ENCODE measurements at places on chromosomes 3 and 15.

- DNase-seq, result no peak
Observed at GRCh38 chr3:143339451-143339850, 219.9 kb downstream of the CHST2 start.

DNA sequence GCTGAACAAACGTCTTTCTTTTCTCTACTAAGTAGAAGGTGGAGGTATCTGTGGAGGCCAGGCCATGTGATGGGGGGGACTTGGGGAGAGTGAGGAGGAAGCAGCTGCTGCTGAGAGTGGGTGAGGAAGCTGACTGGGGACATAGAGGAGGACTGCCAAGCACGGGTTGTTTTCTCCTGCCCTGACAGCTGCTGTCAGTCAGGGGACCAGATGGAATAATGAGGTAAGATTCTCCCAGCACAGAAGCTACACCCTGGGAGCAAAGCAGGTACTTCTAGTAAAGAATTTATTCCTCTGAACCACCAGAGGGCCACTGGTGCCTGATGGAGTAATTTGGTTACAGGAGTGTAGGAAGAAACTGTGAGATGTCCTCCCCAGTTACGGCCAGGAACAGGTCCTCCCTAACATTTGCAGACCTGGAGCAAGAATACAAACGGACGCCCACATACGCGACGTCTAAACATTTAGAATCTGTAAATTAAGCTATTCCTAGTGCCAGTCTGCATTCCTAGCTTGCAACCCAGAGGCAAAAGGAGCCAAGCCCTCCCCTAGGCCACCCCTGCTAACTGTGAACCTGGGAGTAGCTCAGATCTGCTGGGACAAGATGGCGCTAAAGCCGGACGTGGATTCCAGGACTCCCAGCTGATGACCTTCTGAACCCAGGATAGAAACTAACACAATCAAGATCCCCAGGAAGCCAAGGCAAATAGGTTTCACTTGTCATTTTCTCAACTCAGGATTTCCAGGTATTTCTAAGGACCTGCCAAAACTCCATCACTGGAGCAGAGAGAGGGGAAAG is 14.8 kb downstream of the CRYGS start:
- no peak for DNase-seq

GRCh38 chr3:77370413-77370812 is 330.5 kb downstream of the ROBO2 start:
- no peak for DNase-seq

DNA sequence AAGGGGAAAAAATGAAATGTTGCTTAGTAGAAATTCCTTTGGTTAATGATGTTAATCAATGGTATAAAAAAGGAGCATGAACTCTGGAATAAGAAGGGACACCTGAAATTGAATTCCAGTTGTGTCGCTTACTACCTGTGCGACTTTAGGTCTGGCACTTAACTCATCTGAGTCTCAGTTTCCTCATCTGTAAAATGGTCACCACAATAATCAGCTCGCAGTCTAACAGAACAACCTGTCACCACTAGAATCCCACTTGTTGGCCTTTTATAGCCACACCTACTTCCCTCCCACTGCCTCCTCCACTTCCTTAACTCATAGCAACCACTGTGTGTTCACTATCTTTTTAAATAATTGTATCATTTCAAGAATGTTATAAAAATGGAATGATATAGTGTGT is 2.5 kb downstream of the PLAAT1 start:
- no peak for DNase-seq

- DNase-seq, result no peak
Observed at GRCh38 chr15:74213858-74214284, 11.3 kb upstream of the STRA6 start.

DNA sequence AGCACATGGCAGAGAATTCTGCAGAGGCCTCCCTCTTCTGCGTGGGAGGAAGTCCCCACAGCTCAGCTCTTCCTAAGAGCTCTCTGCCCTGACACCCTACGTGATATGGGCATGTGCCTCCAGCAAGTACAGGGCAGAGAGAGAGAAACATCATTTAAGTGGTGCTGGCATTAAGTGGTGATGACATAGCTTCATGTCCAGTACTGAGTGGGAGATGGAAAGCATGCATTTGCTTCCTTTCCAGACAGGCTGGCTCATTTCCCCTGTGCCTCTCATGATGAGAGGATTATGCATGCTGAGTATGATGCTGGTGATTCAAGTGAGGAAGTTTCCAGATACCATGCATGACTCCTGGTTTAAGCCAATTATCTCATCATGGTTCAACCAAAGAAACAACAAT is 26.9 kb downstream of the BFSP2 start:
- no peak for DNase-seq

GRCh38 chr3:182732232-182733015 is 60.9 kb upstream of the ATP11B start:
- DNase-seq, result no peak

DNA sequence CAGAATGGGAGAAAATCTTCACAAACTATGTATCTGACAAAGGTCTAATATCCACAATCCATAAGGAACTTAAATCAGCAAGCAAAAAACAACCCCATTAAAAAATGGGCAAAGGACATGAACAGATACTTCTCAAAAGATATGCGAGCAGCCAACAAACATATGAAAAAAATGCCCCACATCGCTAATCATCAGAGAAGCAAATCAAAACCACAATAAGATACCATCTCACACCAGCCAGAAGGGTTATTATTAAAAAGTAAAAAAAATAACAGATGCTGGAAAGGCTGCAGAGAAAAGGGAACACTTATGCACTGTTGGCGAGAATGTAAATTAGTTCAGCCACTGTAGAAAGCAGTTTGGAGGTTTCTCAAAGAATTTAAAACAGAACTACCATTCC is 80.2 kb upstream of the ATP11B start:
- DNase-seq, result no peak

- no peak for DNase-seq
Observed at GRCh38 chr15:34737477-34737876, 17.3 kb downstream of the GJD2 start.

GRCh38 chr15:75182187-75183131 is 19.2 kb upstream of the C15orf39 start:
- DNase-seq, result no peak

- DNase-seq, result no peak
Observed at GRCh38 chr15:44584162-44584749, 47.3 kb downstream of the EIF3J start.

DNA sequence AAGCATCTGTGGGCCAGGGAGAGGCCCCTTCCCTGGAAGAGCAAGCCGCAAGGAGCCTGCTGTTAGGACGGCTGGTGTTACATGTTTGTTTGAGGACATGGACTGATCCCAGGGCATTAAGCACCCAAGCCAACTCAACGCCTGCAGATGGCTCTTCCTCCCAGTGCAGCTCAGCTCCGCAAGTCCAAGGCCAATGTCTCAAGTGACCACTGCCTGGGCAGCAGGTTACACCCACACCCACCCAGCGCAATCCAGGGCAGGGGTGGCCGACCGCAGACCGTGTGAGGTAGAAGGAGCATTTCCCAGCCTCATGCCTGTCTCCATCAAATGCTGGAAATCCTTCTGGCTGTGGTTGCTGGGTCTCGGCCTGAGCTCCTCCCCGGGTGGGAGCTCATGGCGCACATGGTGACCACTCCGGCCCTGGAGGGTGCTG is 14.5 kb downstream of the GP5 start:
- DNase-seq, result no peak

DNA sequence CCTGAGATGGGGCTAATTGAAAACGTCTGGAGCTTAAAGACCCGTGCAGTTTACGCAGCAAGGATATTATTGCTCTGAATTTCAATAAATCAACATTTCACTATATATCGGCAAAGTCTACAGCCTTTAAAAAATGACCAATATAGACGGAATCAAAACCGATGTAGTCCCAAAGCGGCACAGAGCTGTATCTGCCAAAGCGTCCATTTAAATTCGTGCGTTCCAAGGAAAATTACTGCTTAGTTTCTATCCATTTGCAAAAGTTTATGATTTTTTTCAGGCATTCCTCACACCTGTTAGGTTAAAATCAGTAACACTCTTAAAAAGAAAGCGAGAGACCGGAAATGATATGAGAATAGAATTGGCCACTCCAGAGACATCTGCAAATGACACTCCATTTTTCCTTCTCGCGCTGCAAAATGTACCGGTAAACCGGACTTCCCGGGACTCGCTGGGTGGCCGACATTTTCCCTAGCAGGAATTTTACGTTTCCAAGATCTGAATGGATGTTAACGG is 777 bp upstream of the EIF4A2 start:
- no peak for DNase-seq

GRCh38 chr3:29892976-29893554 is 612.2 kb downstream of the RBMS3 start:
- no peak for DNase-seq

GRCh38 chr3:21393683-21394311 is 357.2 kb downstream of the ZNF385D start:
- no peak for DNase-seq

GRCh38 chr15:89632563-89633430 is 22.5 kb downstream of the KIF7 start:
- DNase-seq, result no peak

DNA sequence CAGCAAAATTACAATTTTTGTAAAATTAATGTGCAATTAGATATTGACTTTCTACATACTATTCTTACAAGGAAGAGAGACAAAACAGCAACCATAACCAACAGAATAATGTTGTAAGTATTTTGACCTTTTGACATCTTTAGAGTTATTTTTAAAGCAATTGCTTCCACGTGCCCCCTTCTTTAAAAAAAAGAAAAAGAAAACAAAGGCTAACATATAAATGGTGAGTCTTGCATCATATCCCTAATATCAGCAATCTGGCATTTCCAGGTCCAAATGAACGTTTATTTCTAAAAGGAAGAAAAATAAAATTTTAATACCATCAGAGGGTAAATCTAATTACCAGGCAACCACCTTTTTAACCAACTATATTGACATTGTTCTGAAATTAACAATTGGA is 19.3 kb upstream of the STRIT1 start:
- DNase-seq, result no peak
